Naive thymus-derived CD4-positive, alpha-beta T cell (primary cell): ENCODE measurements at places on chromosomes 6 and 20. TPM values are rescaled to one million over a fixed set of nuclear protein-coding genes. Genes with fewer than 3 reads are reported as not detected.

DNA sequence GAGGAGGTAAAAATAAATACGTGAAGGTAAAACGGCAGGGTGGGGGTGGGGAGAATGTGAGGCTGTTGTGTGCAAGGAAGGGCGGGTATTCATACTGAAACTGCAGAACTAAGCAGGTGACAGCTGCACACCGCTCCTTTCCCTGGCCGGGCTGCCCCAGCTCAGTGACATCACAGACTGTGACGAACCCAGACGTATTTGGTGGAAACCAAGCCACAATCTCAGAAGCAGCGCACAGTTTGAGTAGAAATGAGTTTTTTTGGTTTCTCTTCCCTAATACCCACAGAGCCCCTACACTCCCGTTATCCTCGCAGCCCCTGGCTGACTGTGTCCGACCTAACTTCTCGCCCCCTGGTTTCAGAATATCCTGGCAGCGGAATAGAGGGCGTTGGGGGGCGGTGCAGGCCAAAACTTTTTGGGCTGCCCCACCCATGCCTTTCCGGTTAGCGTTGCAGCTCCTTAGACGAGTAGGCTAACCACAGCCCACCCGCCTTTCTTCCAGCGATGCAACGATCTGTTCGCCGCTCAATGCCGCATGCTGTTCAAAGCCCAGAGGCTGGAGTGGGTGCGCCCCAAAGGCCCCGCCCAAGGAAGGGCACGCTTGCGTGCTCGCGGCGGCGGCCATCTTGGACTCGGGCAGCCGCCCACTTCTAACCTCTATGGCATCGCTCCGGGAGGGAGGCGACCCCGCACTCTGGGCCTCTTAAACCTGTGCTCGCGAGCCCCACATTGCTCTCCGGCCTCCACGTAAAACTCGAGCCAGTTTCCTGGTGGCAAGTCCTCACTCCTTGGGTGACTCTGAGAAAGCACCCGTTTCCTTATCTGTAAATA is 9.1 kb downstream of the BAK1 start:
- peak; percentile 95 for DNase-seq

GRCh38 chr6:170524172-170524502 is 29.0 kb downstream of the PSMB1 start:
- no peak for DNase-seq

DNA sequence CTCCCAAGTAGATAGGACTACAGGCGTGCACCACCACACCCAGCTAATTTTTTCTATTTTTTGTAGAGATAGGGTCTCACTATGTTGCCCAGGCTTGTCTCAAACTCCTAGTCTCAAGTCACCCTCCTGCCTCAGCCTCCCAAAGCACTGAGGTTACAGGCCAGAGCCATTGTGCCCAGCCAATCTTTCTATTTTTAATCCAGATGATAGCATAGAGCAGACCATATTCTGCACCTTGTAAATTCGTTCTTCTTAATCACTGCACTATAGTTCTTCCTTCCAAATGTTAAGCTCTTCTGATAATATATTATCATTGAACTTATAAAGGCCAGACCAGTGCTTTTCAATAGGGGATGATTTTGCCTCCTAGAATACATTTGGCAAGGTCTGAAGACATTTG is 24.0 kb upstream of the CNKSR3 start:
- DNase-seq, result no peak

DNA sequence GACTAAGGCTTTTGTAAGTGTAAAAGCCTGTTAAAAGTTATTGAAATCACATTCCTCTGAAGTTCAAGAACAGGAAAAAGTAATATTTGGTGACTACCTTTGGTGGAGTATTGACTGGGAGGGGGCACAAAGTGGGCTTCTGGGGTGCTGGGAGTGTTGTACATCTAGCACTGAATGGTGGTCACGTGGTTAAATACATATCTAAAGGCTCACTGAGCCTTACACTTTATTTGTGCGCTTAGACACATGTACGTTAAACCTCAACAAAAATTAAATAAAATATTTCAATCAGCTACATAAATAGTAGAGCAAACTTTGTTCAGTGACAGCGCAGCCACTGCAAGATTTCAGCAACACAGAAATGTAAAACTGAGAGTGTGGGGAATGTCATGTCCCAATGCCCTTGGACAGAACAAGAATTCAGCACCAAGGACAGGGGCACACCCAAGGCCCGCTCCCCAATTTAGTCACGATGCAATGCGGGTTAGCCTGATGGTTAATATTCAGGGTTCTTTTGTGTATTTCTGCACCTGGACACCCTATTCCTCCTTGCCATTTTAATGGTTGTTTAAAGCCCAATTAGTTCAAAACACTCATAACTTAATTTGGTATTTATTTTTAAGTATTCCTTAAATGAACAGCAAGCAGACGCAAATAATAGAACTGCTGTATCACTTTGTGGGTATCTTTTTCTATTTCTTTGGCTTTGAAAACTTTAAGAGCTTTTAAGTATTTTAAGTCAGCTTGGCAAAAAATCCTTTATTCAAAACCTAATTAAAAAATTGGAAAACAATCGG is 37.4 kb downstream of the ANGPT4 start:
- DNase-seq, result no peak

DNA sequence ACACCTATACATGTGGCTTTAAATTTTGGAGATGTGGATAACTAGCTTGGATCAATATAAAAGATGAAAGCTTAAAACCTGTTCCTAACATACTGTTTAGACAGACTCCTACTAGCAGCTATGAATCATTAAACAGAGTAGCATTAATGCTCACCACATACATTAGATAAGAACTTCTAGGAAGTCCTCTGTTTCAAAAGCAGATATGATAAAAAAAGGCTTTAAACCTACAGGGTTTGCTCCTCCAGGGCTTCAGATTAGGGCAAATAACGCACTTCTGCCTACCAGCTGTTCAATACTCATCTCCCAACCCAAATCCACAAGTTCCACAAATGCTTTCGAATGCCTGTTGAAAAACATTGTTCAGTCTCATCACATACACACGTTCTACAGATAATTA is 1.5 kb downstream of the REPS1 start:
- no peak for DNase-seq

GRCh38 chr20:51354769-51355319 is 187.7 kb downstream of the NFATC2 start:
- DNase-seq, result no peak

DNA sequence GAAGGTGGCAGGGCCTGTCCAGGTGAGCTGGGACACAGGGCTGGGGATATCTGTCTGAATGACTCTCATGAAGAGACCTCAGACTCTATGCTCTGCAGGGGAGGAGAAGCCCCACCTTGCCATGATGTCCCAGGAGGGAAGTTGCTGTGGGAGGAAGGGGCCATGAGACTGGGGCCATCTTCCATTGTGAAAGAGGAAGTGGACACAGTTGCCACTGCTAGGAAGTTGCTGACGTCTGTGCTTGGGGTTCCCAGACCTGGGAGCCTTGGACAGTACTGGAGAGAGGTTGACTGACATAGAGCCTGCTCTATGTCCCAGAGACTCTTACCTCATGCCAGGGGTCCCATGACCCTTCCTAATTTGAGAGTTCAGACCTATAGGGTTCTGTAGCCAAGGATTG is 24.5 kb downstream of the SIRPB1 start:
- DNase-seq, result no peak

- peak; percentile 65 for DNase-seq
These were observed 69.6 kb downstream of the HFE start for GRCh38 chr6:26156850-26157250.

DNA sequence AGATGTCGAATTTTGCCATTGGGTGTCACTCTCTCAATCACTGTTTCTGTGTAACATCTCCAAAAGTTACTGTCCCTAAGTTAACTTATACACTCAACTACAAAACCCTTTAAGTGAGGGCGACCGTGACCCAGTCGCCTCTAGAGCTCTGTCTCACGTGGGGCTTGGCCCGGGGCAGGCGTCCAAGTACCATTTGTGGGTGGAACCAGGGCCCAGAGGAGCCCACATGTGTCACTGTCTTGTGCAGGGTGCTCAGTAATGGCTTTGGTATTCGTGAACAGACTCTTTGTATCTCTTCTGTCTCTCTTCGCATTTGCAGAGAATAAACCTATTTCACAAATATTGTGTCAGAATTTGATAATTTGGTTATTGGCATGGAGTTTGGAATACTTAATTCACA is 109.9 kb upstream of the THBS2 start:
- DNase-seq, result no peak

- DNase-seq, result no peak
These were observed 93.0 kb upstream of the HDAC2 start for GRCh38 chr6:114063956-114064355.

GRCh38 chr20:848193-848592 is 14.7 kb downstream of the FAM110A start:
- no peak for DNase-seq

DNA sequence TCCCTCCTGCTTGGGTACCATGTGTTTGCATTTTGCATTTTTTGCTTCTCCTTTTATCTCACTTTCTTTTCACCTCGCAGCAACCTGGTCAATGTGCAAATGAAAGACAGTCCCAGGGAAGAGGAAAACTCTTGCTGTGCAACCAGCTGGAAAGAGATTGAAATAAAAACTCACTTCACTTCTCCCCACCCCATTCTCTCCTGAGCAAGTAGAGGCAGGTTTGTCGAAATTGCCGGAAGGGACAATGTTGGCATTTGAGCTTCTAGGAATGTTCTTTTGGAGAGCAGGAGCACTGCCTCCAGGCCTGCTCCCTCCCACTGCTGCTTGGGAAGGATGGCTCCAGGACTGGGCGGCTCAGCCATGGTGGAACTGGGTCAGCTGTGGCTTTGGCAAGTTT is 30.6 kb downstream of the KCNG1 start:
- DNase-seq, result no peak

- no peak for DNase-seq
These were observed 163.9 kb upstream of the SCGN start for GRCh38 chr6:25488156-25488555.

DNA sequence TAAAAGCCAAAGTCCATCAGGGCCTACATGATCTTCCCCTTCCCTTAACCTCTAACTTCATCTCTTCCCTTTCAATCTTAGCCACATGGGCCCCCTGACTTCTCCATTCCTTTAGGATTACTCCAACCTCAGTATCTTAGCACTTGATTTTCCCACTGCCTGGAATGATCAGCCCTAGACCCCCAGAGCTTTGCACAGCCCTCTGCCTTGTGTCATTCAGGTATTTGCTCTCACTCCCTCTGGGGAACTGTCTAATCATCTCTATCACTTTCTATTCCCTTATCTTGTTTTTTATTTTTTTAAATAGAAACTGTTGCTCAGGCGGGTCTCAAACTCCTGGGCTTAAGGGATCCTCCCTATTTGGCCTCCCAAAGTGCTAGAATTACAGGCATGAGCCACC is 13.3 kb upstream of the ZNFX1 start:
- DNase-seq, result no peak

Gene CASP8AP2
- 44.6 TPM for total RNA-seq

Gene SAMD5
- total RNA-seq, result not detected

Gene IRF4
- 157 and 175 TPM in 2 replicates for total RNA-seq

Gene TMEM244
- not detected in 2 replicates for total RNA-seq

Gene TCF21
- total RNA-seq, result not detected

Gene GABRR1
- not detected in 2 replicates for total RNA-seq

Gene PCK1
- total RNA-seq, result not detected in 2 replicates

Gene PRICKLE4
- not detected for total RNA-seq
